Activated naive CD8-positive, alpha-beta T cell treated with anti-CD3 and anti-CD28 coated beads, Interleukin-2, amount 10 ng/mL, durations not matched to agents 7 days and 5 days (primary cell): ENCODE measurements at places on chromosomes 13 and 19.

DNA sequence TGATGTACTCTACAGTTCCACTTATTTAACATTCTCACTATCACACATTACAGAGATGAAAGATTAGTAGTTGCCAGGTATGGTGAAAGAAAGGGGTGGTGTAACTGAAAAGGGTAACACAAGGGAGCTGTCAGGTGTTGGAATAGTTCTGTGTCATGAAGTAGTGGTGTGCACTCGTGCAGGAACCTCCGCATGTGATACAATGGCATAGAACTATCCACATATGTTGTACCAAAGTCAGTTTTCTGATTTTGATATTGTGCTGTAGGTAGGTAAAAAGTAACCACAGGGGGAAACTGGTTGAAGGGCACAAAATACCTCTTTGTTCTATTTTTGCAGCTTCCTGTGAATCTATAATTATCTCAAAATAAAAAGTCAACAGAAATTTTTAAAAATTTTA lies 24.4 kb upstream of the RPL21 start:
- peaks cover 3% of the 10 kb centered on the region for H3K36me3 ChIP-seq
- no peak overlapping the region for H3K27ac ChIP-seq
- H3K27me3 ChIP-seq: peaks cover 2% of the 10 kb centered on the region
- H3K4me1 ChIP-seq: peaks cover 4% of the 10 kb centered on the region
- no peak overlapping the region for H3K4me3 ChIP-seq

- no peaks in the 10 kb centered on the region for H3K27me3 ChIP-seq
- H3K4me3 ChIP-seq: no peak overlapping the region
- peaks cover 60% of the 10 kb centered on the region for H3K4me1 ChIP-seq
- DNase-seq: no peak
- peaks cover 53% of the 10 kb centered on the region for H3K36me3 ChIP-seq
These were observed 7.9 kb downstream of the RBM26 start for GRCh38 chr13:79398127-79398526.

DNA sequence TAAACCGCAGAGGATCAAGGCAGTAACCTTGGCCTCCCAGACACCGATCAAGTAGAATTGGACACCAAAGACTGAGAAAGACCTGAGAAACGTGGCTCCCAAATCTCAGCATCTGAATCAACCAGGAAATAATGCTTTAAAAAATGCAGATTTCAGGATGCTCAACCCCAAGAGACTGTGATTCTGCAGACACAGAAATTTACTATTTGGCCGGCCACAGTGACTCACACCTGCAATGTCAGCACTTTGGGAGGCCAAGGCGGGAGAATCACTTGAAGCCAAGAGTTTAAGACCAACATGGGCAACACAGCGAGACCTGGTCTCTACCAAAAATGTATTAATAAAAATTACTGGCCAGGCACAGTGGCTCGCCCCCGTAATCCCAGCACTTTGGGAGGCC lies 6.2 kb downstream of the ABCC4 start:
- DNase-seq: no peak
- peaks cover 10% of the 10 kb centered on the region for H3K4me1 ChIP-seq
- no peak overlapping the region for H3K27ac ChIP-seq
- H3K4me3 ChIP-seq: no peak overlapping the region
- no peaks in the 10 kb centered on the region for H3K27me3 ChIP-seq

GRCh38 chr19:48333467-48334384 lies 8.4 kb downstream of the EMP3 start:
- H3K36me3 ChIP-seq: peaks cover 27% of the 10 kb centered on the region
- DNase-seq: peak; percentile 97
- H3K4me3 ChIP-seq: peak overlapping the region; percentile 88
- peak overlapping the region; percentile 93 for H3K27ac ChIP-seq
- no peaks in the 10 kb centered on the region for H3K27me3 ChIP-seq

GRCh38 chr19:6802336-6803035 lies 30.0 kb downstream of the VAV1 start:
- H3K27ac ChIP-seq: peak overlapping the region; percentile 93
- peak overlapping the region; percentile 86 for H3K4me3 ChIP-seq
- H3K4me1 ChIP-seq: peaks cover 46% of the 10 kb centered on the region
- peaks cover 27% of the 10 kb centered on the region for H3K36me3 ChIP-seq
- DNase-seq: peak; percentile 70

GRCh38 chr13:110424569-110425443 lies 117.7 kb downstream of the COL4A2 start:
- H3K27me3 ChIP-seq: peaks cover 83% of the 10 kb centered on the region
- H3K4me3 ChIP-seq: no peak overlapping the region
- no peak overlapping the region for H3K27ac ChIP-seq
- DNase-seq: no peak

GRCh38 chr13:60242043-60242595 lies 78.4 kb upstream of the DIAPH3 start:
- DNase-seq: no peak
- H3K36me3 ChIP-seq: no peaks in the 10 kb centered on the region
- H3K27ac ChIP-seq: no peak overlapping the region
- peaks cover 7% of the 10 kb centered on the region for H3K27me3 ChIP-seq
- no peak overlapping the region for H3K4me3 ChIP-seq

DNA sequence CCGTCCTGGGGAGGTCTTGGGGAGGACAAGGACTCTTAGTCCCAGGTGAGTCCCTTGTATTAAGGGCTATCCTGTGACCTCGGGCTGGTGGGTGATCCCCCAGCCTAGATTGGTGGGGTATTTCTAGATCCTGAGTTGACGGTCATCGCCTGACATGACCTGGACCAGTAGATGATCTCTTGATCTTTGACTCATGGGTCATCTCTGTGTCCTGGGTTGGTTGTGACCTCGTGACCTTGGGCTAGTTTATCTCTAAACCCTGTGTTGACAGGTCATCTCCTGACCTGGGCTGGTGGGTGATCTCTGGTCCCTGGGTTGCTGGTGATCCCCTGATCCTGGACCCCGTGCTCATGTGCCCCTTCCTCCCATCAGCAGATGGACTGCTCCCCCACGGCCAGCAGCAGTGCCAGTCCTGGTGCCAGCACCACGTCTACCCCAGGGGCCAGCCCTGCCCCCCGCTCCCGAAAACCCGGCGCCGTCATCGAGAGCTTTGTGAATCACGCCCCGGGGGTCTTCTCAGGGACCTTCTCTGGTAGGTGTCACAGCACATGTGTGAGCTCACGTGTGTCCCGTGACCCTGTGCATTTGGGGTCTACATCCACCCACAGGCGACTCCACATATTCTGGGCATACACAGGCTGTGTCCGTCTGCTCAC lies 6.3 kb downstream of the MIDN start:
- peak overlapping the region; percentile 28 for H3K4me3 ChIP-seq
- peaks cover 25% of the 10 kb centered on the region for H3K4me1 ChIP-seq
- DNase-seq: no peak
- H3K27ac ChIP-seq: peak overlapping the region; percentile 61
- H3K27me3 ChIP-seq: no peaks in the 10 kb centered on the region

- no peak for DNase-seq
- no peaks in the 10 kb centered on the region for H3K27me3 ChIP-seq
- no peak overlapping the region for H3K27ac ChIP-seq
- peaks cover 5% of the 10 kb centered on the region for H3K36me3 ChIP-seq
- H3K4me1 ChIP-seq: peaks cover 30% of the 10 kb centered on the region
- no peak overlapping the region for H3K4me3 ChIP-seq
These were observed 34.2 kb downstream of the MBNL2 start for GRCh38 chr13:97256343-97256783.

DNA sequence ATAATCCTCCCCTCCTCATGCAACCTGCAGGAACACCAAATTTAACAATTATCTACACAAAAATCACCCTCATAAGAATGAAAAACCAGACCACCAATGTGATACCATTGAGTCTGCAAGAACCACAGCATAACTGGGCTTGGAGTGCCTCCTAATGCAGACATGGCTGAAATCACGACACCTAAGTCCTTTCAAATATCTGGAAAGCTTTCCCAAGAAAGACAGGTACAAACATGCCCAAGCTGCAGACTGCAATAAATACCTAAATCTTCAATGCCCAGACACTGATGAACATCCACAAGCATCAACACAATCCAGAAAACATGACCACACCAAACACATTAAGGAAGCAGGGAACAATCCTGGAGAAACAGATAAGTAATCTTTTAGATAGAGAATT lies 417.1 kb downstream of the LMO7 start:
- no peak for DNase-seq
- no peaks in the 10 kb centered on the region for H3K36me3 ChIP-seq
- H3K27me3 ChIP-seq: no peaks in the 10 kb centered on the region
- no peak overlapping the region for H3K4me3 ChIP-seq

DNA sequence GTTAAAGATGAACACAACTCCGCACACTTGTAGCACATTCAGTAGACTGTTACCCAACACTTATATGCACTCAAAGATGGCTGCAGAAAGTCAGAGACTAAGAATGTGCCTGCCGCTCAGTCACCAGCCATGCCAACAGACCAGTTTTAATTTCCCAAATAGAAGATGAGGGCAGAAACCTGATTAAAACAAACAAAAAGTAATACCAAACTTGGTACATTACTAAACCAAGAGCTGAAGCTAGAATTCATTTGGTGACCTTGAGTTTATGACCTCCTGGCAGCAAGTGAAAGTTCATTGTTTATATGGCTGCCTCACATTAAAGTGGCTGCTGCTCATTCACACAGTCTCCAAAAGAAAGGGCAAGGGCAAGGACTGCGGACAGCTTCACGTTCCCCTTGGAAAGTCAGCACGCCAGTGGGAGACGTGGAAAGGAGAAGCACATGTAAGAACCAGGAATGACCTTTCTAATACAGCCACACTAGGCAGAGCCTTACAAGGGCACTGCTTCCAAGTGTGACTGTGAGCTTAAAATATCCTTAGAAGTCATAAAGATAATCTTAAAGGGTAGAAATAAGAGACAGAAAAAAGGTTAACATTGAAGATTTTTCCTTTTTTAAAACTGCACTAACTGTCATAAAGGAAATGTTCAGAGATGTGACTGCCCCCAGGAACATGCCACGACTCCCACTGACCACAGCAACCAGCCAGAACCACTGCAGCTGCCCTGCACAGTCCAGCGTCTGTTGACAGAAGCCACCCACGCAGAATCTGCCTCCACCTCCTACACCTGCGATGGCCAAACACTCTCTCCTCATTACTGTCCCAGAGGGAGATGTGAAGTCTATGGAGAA lies 73.5 kb downstream of the STK24 start:
- no peak overlapping the region for H3K4me3 ChIP-seq
- H3K36me3 ChIP-seq: peaks cover 31% of the 10 kb centered on the region
- peaks cover 41% of the 10 kb centered on the region for H3K4me1 ChIP-seq
- DNase-seq: no peak
- no peak overlapping the region for H3K27ac ChIP-seq

- peak overlapping the region; percentile 58 for H3K27ac ChIP-seq
- no peak for DNase-seq
- no peaks in the 10 kb centered on the region for H3K27me3 ChIP-seq
- H3K36me3 ChIP-seq: peaks cover 27% of the 10 kb centered on the region
These were observed 13.2 kb upstream of the UQCR11 start for GRCh38 chr19:1618157-1619093.

- H3K4me3 ChIP-seq: no peak overlapping the region
- H3K27me3 ChIP-seq: peaks cover 7% of the 10 kb centered on the region
- DNase-seq: no peak
- no peaks in the 10 kb centered on the region for H3K36me3 ChIP-seq
- H3K27ac ChIP-seq: no peak overlapping the region
These were observed 5.9 kb upstream of the DIRAS1 start for GRCh38 chr19:2726904-2727639.

- H3K4me1 ChIP-seq: peaks cover 23% of the 10 kb centered on the region
- no peak for DNase-seq
- peak overlapping the region; percentile 91 for H3K27ac ChIP-seq
These were observed 2.1 kb downstream of the RPL18A start for GRCh38 chr19:17861542-17862402.

DNA sequence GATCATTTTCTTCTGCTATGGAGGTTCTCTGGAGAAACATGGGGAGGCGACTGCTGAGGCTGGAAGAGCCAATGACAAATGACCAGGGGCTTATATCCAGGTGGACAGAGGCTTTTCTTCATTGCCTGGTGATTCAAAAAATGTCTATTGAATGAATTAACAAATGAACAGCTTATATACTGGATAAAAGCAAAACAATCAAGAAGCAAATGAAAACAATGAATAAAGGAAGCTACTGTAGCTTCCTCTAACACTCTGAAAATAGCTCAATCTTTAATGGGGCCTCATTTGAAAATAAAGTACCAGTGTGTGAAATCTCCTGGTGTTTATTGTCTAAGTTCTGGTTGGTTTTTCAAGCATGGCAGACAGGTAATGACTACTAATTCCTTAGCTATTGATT lies 167.5 kb upstream of the TMTC4 start:
- H3K4me1 ChIP-seq: no peaks in the 10 kb centered on the region
- H3K36me3 ChIP-seq: no peaks in the 10 kb centered on the region
- H3K4me3 ChIP-seq: no peak overlapping the region
- H3K27ac ChIP-seq: no peak overlapping the region
- no peaks in the 10 kb centered on the region for H3K27me3 ChIP-seq

DNA sequence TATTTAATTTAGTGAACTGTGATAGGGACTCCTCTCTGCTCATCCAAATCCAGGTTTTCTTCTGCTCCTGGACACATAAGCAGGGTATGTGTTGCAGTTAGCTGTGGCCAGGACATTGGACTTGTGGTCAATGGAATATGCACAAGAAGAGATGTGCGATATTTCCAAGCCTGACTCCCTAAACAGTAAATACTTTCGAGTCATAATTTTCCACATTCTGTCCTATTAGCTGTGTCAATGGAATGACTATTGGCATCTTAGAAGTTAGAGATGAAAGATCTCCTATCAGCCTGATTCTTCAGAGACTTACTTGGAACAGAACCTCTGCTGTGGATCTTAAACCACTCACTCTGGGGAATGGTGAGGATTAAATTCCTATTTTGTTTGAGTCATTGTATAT lies 771.0 kb downstream of the EFNB2 start:
- no peak overlapping the region for H3K27ac ChIP-seq
- no peaks in the 10 kb centered on the region for H3K36me3 ChIP-seq
- no peak overlapping the region for H3K4me3 ChIP-seq
- DNase-seq: no peak
- H3K27me3 ChIP-seq: no peaks in the 10 kb centered on the region

GRCh38 chr13:63636316-63636993 lies 2220.8 kb upstream of the PCDH20 start:
- H3K27me3 ChIP-seq: no peaks in the 10 kb centered on the region
- peak overlapping the region; percentile 86 for H3K4me3 ChIP-seq
- H3K36me3 ChIP-seq: no peaks in the 10 kb centered on the region

DNA sequence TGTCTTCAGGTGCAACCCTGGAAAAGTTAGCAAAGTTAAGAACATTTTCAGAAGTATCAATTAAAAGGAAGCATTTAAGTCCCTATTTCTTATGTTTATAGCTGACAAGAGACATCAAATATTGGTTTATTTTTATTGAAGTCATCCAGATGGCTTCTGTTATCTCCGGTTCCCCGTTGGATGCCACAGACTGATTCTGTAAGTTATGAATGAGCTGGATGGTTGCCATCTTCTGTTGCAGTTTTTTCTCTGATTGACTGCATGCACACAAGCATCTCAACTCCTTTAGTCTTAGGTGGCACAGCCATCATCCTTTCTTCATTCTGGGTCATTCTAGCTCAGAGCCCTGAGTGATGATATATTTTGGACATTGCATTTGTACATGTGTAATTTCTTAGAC lies 10.6 kb upstream of the OXGR1 start:
- H3K4me3 ChIP-seq: no peak overlapping the region
- peaks cover 15% of the 10 kb centered on the region for H3K27me3 ChIP-seq
- H3K27ac ChIP-seq: no peak overlapping the region
- no peaks in the 10 kb centered on the region for H3K4me1 ChIP-seq
